Frontal cortex (tissue), 4 donors: ENCODE measurements at places on chromosomes 3 and 15. TPM values are rescaled to one million over a fixed set of nuclear protein-coding genes. Genes with fewer than 3 reads are reported as not detected.

Gene PCLAF
- total RNA-seq = 2.9 TPM

Gene ARMC8
- 104 TPM for total RNA-seq

Gene GASK1A
- total RNA-seq = 4.5 TPM

Gene ECE2
- total RNA-seq = 3.7 TPM

Gene CAMKV
- 180 TPM for total RNA-seq

Gene CCDC50
- 83.2 TPM for total RNA-seq

Gene RTP3
- total RNA-seq = not detected

Gene SAXO2
- 4.1 TPM for total RNA-seq

Gene SLTM
- 78.3 TPM for total RNA-seq
